GM13977 (cell line): ENCODE measurements at places on chromosomes 3 and 15.

- no peak for DNase-seq
Measured at GRCh38 chr3:68018275-68018674, 363.9 kb upstream of the SUCLG2 start.

GRCh38 chr15:77541421-77542181 lies 91.1 kb downstream of the LINGO1 start:
- no peak for DNase-seq

DNA sequence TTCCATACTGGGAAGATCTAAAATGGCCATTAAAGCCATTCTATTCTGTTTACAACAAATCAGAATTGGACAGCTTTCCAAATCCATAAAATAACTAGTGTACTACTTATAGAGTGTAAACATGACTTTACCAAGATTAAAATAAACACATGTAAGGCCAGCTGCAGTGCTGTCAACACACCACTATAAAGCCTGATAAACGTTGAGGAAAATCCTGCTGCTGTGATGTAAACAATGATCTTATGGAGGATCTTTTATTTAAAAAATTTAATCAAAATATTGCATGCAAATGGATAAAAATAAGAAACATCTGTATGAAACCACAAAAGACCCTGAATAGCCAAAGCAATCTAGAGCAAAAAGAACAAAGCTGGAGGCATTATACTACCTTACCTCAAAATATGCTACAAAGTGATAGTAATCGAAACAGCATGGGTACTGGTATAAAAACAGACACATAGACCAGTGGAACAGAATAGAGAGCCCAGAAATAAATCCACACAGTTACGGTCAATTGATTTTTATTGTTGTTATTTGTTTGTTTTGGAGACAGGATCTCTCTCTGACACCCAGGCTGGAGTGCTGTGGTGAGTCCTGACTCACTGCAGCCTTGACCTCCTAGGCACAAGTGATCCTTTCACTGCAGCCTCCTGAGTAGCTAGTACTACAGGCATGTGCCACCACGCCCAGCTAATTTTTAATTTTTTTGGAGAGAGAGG lies 428.8 kb upstream of the C2CD4B start:
- no peak for DNase-seq

GRCh38 chr3:30169487-30169886 lies 436.9 kb upstream of the TGFBR2 start:
- DNase-seq, result no peak

DNA sequence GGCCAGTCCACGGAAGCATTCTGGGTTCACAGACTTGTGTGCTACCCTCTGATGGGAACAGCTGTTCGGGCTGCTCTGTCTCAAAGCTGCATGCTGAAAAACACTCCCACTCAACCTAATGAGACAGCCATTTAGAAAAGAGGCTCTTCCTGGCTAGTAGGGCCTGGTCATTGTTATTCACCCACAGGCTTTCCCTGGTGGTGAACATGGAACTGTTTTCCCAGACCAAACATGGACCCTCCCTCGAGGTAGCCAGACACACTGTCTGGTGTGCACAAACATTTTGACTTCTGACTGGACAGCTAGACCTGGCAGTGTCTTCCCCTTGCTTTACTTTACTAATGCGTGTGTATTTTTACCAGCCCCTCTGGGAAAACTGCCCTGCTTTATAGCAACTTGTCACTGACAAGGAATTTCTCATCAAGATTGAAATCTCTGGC lies 39.0 kb downstream of the MECOM start:
- DNase-seq, result no peak

DNA sequence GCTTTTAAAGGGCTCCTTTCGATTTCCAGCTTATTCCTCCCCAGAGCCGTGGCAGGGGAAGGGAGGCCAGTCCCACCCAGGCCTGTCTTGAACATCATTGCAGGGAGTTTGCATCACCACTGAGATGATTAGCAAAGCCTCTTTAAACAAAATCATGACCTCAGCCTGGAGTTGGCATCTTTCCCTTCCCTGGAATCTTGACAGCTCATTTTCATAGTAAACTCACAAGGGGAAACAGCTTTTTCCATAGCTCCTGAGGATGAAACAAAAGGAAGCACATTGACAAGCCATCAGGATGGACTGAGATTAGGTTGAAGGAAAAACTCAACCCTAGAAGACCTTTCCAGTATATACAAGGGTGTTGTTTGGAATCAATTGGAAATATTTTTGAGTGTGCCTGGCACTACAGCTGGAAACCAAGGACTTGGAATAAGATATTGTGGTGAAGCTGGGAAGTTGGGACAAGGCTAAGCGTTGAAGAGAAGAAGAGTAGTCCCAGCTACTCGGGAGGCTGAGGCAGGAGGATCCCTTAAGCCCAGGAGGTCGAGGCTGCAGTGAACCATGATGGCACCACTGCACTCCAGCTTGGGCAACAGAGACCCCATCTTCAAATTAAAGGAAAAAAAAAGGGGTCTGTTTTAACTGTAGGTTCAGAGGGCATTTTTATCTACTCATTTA lies 3.1 kb upstream of the LARP6 start:
- no peak for DNase-seq
